ENCODE measurements at places on chromosomes 2 and 18. TPM values are rescaled to one million over a fixed set of nuclear protein-coding genes. Genes with fewer than 3 reads are reported as not detected.

DNA sequence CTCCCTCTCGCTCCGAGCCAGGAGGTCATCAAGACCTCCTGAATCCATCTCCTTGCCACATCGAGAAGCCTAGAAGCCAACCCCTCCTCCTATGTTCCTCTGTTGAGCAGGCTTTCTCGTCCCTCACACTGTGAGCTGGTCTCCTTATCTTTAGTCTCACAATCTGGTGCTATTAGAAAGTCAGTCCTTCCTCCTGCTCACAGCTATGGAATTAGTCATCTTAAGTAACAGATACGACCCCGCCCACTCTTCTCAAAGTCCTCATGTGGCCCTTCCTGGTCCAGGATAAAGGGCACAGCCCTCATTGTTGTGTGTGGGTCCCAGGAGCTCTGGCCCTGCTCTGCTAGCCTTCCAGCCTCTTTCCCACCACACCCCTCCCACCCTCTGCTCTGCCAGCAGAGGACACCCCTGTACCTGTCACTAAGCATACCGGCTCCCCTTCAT lies 41.4 kb upstream of the TRIB2 start:
- DNase-seq = no peak

The SERPINB11 gene
- total RNA-seq = not detected

The SFXN5 gene
- total RNA-seq = 34.9 TPM

DNA sequence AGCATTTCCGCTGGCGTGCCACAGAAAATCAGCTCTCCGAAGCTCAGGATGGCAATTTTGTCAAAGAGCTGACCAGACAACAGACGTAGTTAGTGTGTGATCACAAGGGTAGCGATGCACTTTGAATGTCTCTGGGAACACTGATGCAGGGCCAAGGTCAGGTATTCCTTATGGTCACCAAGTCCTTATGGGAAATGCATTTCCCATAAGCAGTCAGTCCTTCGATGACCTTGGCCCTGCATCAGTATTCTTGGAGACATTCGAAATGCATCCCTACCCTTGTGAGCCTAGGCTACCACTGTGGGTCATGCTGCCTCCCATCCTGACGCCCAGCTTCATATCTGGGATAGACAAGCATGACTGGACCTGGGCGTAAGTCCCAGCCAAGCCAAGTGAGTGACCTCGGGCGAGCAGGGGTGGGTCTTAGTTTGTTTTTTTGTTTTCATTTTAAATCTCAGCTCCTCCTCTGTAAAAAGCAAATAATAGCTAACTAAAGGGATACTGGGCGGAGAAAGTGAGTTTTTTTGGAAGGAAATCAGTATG lies 13.6 kb downstream of the ABCG5 start:
- DNase-seq = no peak

The DTNA gene
- 12.1 TPM for total RNA-seq

DNA sequence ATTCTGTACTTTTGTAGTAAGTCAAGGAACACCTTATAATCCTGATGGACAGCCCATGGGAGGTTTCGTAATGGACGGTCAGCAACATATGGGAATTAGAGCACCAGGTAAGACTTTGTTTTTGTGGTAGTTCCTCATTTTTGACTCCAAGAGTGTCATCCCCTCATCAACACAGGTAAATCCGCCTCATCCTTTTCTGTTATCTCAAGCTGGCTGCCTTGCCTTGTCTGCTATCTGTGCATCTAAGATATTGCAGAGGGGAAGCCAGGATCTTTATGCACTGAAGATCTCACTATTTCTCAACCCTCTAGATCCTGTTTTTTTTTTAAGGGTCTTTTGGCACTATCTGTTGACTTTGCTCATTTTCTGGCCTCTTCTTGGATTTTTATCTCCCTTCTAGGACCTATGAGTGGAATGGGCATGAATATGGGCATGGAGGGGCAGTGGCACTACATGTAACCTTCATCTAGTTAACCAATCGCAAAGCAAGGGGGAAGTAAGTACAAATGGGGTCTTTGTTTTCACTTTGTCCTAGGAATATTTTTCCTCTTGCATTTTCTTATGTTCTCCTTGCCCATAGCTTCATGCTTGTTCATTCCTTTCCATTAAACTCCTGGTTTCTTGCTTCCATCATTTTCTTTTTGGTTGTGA lies 133.8 kb downstream of the MEIS1 start:
- DNase-seq = no peak

The CHRNG gene
- not detected for total RNA-seq

GRCh38 chr2:152015552-152015951 lies 83.3 kb downstream of the CACNB4 start:
- no peak for DNase-seq

DNA sequence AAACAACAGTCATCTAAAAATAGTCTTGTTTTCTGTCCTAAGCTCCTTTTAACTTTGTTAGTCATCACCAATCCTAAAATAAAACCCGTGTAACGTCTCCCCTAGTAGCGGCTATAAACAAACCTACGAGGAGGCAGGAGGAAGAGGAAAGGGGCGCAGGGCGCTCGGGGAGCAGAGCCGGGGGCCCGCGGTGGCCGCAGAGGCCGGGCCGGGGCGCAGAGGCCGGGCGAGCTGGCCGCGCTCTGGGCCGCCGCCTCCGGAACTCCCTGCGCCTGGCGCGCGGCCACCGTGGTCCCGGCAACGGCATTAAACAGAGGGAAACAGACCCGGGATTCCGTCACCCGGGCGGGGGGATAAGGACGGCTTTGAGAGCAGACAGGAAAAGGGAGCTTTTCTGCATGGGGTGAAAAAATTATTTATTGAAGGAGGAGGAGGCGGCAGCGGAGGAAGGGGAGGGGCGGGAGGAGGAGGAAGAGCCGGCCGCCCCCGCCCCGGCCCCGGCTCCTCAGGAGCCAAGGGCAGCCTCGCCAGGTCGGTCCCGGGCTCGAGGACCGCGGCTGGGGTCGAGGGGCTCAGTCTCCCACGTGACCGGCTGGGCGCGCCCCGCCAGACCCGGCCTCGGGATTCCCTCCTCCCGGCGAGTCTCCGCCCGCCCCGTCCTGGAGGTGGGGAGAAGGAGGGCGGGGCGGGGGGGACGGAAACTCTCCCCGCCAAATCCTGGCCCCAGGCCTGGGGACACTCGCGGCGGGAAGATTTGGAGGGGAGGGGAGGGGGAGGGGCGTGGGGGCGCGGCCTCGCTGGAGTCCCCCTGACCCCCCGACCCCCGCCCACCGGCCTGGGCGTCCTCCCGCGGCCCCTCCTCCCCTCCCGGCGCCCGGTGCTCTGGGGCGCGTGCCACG lies 1.8 kb upstream of the NFATC1 start:
- peak; percentile 28 for DNase-seq

The SCN9A gene
- total RNA-seq = 11.8 TPM

GRCh38 chr2:200179151-200179550 lies 127.3 kb upstream of the SPATS2L start:
- DNase-seq = no peak

DNA sequence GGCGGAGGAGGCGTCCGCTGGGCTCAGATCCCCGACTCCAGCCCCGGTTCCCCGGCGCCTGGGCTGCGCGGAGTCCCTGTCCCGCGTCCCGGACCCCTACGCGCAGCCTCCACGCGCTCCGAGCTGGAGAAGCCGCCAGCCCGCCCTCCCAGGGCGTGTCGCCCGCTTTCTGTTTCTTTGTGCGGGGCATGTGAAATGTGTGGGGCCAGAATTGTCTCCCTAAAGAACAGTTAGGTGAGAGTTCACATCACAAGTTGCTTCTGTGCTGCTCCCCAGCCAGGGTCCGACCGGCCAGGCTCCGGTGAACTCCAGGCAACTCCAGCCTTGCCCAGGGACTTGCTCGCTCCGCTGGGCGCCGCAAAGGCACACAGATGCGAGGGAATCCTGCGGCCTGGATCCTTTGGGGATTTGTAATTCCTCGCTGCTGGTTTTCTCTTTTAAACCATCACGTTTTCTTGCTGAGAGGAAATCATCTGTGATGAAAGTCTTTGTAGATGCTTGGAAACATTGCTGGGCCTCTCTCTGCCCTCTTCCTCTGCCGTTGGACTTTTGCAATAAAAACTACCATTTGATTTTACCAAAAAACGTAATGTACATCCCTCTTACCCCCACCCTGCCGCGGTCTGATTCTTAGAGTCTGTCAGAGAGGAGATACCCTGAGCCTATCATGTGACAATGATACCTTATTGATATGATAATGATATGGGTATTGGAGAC lies 631 bp downstream of the GYPC start:
- DNase-seq = no peak

DNA sequence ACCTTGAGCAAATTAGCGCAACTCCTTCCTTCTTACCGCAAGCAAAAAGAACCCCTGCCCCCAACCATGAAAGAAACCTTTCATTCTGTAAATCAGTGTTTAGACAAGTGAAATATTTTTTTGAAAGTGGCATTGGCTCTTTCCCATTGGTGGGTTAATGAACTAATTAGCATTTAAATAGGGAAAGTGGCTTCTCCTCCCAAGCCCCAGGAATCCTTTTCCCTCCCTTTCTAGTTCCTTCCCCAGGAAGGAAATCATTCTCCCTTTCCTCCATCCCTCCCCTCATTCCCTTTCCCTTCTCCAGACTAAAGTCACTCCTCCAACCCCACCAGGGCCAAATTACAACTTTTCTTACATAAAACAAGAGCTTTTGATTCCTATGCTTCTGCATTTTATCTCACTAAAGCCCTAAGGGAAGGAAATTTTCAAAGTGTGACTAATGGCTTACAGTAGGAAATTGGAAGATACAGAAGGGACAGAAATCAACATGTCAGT lies 22.9 kb upstream of the TYMS start:
- DNase-seq = no peak

DNA sequence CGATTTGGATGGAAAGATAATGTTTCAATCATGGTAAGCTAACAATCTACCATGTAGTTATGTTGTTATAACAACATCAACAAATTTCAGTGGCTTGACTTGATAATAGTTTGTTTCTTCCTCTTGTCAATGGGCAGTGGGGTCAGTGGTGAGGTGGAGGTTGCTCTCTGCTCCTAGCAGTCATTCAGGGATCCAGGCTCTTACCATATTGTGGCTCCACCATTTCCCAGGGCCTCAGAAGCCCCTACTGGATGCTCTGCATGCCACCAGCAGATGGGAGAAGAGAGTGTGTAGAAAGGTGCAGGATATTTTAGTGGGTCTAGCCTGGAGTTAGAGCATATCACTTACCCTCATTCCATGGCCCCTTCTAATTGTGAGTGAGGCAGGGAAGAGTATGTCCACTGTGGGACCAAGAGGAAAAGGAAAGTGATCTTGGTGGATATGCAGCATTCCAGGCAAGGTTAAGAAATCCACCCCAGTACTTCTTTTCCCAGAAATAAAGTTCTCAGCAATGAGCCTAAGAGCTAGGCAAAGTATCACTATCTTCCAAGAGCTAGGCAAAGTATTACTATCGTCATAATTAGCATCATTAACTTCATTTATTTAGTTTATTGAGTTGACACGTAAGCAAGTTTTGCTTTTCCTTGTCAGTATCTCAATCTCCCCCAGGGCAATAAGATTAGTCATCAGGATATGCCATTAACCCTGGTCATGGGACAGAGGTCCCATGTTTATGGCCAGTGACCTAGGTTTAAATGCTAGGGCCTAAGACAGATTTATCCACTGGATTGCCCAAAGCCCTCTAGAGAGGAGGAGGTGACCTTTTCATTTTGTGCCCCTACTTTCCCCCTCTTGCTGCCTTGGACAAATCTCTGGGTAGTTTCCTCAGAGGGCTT lies 4.2 kb upstream of the IWS1 start:
- DNase-seq = no peak

GRCh38 chr2:47309952-47310800 lies 92.8 kb upstream of the MSH2 start:
- peak; percentile 96 for DNase-seq

DNA sequence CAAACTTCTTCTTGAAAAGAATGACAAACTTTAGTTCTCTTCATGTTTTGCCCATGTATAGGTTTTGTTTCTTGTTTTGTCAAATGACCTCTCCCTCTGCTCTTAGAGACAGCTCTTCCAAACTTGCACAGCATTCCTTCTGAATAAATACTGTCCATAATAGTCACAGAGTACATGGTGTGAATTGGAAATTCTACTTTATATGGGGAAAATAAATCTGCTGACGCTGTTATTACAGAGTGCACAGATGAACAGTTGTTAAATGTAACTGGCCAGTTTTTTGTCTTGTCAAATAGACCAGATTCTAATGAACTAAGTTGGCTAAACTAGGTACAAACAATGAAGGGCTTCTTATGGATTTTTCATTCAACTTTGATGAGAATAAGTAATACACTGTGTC lies 115.8 kb upstream of the DTNA start:
- no peak for DNase-seq

GRCh38 chr2:15918761-15919356 lies 21.5 kb upstream of the MYCN start:
- DNase-seq = no peak

- no peak for DNase-seq
These were observed 131.8 kb downstream of the PXDN start for GRCh38 chr2:1612391-1613077.

The MMADHC gene
- 210 TPM for total RNA-seq

DNA sequence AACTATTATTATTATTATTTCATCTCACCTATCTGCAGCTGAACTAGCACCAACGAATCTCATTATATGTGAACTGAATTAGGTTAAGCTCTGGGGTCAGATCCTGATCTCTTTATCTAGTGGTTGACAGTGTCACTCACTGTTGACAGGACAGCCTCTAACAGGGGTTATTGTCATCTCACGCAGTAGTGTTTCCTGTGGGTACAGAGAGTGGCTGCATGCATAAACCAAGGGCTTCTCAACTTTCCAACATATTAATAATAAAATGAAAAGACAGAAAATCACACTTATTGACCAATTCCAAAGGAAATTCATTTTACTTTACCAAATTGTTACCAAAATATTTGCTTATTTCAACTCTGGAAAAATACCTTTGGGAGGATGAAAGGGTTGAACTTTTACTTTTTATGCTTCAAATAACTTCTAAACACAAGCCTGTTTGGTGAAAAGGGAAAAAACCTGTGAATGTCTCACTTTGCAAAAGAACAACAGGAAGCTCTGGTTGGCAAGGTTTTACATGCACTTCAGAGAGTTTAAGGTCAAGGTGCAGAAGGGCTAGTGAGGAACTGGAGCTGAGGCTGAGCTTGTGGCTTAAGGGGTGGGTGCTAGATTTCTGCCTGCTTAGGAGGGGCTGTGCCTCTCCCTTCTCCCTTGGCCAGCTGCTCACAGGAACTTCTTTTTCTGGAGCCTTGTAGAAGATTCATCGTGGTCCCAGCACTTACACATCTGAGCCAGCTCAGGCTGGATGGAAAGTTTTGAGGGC lies 72.6 kb downstream of the CTAGE1 start:
- no peak for DNase-seq

The ZNF24 gene
- total RNA-seq = 79.4 TPM

The SYT4 gene
- total RNA-seq = not detected

The INSIG2 gene
- 54.6 TPM for total RNA-seq

GRCh38 chr2:69212238-69213028 lies 174.6 kb downstream of the GFPT1 start:
- DNase-seq = no peak

DNA sequence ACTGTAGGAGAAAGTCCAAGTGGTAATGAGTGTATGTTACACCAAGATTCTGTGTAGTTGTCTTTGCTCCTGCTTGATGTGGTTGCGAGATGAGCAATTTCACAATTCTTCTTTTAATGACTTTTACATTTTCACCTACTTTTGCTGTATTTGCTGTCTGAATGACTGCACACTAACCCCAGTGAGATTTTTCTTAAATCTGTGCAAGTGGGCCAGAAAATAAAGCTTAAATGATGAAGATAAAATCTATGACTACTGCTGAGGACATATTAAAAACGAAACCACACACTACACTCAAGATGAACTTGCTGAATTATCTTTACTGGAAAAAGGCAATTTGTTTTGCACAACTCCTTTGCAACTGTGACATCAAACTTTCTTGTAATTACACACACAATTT lies 4.1 kb downstream of the LDAH start:
- DNase-seq = no peak

- no peak for DNase-seq
These were observed 54.5 kb downstream of the ROCK1 start for GRCh38 chr18:21057112-21057511.

The FAM117B gene
- total RNA-seq = 11.0 TPM

- DNase-seq = no peak
These were observed 22.4 kb downstream of the ZNF532 start for GRCh38 chr18:58886864-58887612.

Measured in HepG2 (cell line).